M059J (cell line): ENCODE measurements at places on chromosomes 7 and 10.
A peak's percentile ranks its signal among the peaks of the same experiment; 100 is the strongest.

- no peak for DNase-seq
Observed at GRCh38 chr10:87608756-87609155, 50.9 kb upstream of the PAPSS2 start.

DNA sequence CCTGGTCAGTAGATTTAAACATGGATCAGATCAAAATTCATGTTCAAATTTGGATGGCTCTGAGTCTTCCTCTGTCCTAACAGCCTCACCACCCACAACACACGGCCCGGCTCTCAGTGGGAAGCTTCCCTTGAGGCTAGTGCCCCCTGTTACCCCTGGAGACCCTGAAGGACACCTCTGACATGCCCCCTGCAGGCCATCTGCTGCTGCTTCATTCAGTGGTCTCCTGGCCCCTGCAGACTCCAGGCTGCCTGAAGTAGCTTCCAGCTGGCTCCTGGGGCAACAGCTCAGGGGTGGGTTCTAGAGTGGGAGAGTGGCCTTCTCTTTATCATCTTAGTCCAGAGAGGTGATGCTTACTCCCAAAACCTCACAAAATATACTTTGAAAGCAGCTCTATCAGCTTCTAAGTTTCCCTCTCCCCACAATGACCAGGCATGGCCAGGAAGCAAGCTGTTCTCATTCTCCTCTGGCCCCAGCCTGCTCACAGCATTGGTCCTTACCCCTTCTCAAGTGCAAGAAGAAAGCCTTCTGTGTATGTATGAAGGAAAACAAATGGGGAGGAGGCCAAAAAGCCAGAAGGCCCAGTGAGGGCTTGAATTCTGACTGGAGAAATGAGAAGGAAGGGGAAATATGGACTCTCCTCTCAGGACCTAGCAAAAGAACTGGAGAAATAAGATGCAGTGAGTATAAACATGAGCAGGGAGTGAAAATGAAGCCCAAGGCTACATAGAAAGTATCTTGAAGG is 189.6 kb upstream of the INHBA start:
- DNase-seq: no peak

DNA sequence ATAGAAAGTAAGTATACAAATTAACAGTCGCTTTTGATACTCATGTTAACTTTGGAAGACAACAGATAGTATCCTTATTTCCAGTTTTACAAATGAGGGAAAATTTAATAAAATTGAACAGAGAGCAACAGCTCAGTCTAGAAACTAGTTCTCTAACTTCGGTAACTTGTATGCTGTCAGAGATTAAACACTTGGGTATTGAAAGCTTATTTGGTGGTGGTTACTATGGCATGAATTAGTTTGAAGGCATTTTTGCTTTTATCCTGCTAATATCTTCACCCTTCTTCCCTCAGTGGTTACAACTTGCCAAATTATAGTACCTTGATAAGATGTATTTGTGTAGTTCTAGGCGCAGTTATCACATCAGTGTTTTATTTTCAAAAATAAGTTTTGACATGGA is 7.2 kb downstream of the WAC start:
- DNase-seq: no peak

- DNase-seq: no peak
Observed at GRCh38 chr7:127527561-127527960, 57.8 kb downstream of the GCC1 start.

DNA sequence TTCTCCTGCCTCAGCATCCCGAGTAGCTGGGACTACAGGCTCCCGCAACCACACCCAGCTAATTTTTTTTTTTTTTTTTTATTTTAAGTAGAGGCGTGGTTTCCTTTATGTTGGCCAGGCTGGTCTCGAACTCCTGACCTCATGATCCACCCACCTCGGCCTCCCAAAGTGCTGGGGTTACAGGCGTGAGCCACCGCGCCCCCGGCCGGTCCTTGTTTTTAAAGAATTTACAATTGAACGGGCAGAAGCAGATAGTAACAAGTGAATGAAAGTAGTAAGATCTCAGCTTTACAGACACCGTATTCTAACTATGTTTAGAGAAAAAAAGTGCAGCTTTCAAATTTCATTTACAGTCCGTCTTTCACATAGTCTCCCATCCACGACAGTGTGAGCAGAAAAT is 112.5 kb upstream of the VWC2 start:
- no peak for DNase-seq

GRCh38 chr10:132631338-132631735 is 93.8 kb downstream of the INPP5A start:
- DNase-seq: no peak

DNA sequence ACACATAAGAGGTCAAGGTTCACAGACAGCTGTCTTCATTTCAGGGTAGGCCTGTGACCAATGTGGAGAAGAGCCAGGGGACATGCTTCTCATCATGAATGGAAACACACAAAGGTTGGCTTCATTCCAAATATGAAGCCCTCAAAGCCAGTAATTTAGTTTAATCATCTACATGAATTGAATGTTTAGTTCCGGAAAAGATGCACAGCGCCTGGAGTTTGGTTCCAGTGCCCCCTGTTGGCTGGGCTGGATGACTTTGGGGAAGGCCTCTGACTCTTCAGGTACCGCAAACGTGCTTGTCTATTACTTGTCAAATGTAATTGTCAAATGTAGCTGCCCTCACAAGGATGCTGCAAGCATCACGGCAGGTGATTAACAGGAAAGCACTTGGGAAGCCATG is 130.7 kb downstream of the ADRA2A start:
- no peak for DNase-seq

DNA sequence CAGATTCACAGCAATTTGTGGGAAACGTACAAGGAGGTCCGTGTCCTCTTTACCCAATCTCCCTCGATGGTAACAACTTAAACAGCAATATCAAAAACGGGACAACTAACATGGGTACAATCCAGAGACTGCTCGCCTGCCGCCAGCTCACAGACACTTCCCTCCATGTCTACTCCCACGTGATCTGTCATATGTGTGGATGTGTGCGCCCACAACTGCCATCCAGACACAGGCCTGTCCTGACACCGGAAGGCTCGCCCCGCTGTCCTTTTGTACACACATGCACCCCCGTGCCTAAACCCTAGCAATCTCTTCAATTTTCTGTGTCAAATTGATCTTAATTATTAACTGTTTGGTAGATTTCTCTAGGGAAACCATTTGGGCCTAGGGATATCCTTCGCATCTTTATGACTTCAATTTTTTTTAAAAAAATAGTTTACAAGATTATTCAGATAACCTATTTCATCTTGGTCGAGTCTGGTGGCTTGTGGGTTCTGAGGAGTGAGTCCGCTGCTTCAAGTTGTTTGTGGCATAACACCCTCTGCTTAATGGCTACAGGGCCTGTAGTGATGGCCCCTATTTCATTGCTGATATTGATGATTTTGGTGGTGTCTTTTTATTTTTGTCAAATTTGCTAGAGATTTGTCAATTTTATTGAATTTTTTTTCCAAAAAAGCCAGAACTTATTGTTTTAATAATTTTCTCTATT is 260.6 kb downstream of the MAD1L1 start:
- no peak for DNase-seq

GRCh38 chr10:72796042-72796441 is 97.5 kb upstream of the OIT3 start:
- DNase-seq: peak; percentile 73

DNA sequence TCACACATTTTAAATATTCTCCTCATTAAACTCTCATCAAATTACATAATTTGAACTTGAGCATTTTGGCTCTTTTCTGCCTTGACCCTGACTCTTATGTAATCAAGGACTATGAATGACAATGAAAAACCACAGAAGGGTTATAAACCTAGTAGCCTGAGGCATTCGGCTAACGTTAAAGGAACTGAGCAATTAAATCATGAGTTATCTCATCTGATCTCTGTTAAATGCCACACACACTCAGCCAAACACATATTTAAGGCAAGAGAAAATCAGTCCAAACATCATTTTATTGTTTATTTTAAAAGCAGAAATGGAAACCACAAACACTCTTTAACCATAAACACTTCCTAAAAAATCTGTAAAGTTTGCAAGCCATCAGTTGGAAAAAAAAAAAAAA is 204.3 kb downstream of the DGKI start:
- DNase-seq: peak; percentile 96

- no peak for DNase-seq
Observed at GRCh38 chr10:14543046-14543903, 212.6 kb upstream of the FRMD4A start.

GRCh38 chr10:124541076-124541903 is 79.7 kb downstream of the LHPP start:
- DNase-seq: no peak

DNA sequence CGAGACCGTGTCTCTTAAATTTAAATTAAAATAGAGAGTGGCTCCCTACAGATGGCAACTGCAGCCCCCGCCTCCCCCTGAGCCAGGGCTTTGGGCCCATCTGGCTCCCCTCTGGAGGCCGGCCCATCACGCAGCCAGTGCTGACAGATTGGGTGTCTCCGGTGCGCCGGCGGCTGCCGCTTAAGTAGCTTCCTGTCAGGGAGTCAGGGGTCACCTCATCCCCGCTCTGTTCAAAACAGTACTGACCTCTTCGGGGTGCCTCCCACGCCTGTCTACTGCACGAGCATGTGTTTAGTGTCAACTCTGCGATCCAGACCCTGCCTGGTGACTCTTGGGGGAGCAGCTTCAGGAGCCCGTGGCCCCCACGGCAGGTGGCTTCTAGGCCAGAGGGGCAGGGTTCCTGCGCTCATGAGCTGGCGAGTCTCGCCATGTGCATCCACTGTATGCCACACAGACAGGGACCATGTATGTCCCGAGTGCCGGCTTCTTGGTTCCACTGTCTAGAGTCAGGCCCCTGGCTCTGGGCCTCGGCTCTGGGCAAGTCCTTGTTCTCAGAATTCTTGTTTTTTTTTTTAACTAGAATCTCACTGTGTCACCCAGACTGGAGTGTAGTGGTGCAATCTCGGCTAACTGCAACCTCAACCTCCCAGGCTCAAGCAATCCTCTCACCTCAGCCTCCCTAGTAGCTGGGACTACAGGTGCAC is 36.1 kb downstream of the KCTD7 start:
- DNase-seq: no peak

- DNase-seq: no peak
Observed at GRCh38 chr7:100753750-100754149, 20.4 kb downstream of the ZAN start.

- DNase-seq: no peak
Observed at GRCh38 chr7:150803161-150803860, 2.7 kb downstream of the TMEM176A start.

- peak; percentile 99 for DNase-seq
Observed at GRCh38 chr7:106421181-106421762, 136.5 kb upstream of the NAMPT start.

GRCh38 chr10:123575105-123575504 is 91.0 kb upstream of the GPR26 start:
- no peak for DNase-seq

DNA sequence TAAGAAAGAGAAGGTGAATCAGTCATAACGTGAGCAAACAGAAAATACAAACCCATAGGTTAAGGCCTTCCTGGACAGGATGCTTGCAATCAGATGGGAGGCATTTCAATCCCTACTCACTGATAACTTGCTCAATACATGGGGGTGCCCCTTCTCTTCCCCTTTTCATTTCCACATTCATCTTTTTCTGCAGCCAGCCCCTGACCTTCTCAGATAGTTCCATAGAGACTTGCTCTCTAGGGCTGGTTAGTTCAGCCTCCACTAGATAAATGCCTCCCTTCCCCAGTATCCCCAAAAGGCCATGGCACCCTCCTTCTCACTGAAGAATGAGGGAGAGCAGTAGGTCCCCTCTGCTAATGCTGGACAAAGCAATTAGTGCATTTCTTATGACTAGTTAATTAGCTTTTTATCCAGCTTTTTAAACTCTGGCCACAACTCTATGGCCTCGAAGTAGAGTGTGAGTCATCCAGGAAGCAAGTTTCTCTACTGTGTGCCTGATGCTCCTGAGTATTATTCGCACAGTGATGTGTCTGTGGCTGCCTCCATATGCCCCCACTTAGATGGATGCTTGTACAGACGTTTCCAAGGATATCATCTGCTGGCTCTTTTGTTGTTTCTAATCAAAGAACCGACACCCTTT is 12.7 kb downstream of the CHN2 start:
- peak; percentile 4 for DNase-seq

GRCh38 chr10:71550628-71551027 is 153.9 kb downstream of the CDH23 start:
- no peak for DNase-seq

DNA sequence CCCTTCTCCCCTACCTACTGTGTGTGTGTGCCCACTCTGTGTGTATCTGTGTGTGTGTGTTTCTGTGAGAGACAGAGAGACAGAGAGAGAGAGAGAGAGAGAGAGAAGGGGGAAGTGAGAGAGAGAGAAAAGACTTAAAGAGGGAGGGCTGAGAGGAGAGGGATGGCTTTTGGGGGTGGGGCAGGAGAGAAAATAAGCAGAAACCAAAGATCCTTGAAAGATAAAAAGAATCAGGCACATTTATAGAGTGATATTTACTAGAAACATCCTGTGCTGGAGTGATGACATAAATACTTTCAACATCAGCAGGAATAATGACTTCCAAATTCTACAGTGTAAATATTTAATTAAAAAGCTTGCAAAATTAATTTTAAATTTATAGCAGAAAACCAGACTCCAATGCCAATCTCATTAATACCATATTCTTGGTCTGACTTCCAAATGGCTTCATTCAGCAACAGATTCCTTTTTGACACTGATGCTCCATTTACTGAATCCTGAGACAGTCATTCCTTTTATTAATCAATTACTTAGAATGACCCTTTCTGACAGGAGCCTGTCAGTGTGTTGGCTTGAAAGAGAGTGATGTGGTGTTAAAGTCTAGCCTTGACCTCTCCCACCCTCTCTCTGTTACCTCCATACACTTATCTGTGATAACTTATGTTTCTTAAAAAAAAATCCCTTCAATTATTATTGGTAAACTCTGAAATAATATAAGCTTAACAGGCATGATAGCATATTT is 41.7 kb upstream of the WNT2 start:
- no peak for DNase-seq

DNA sequence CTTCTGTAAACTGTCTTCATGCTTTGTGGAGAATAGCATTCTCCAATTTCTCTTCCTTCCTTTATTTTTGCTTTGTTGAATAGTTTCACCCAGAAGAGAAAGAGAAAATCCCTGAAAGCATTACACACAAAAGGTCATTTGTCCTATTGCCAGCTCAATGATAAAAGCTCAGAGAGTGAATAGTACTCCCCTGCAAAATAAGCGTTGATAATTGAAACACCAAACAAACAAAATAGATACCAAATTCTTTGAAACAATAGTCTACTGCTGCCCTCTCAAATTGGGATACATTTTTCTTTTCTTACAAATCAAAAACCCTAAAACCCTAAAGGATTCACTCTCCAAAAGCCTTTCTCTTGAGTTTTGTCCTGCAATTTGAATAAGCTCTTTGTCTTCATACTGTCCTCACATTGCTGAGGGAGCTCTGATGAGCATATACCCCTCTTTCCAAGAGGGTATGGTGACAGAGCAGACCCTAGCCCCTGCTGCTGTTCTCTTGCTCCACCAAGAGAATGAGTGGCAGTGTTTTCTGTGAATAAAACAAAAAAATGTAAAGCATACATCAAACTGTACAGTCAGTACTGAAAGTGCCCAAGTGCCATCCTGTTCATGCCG is 134.4 kb downstream of the CSTF2T start:
- DNase-seq: no peak

GRCh38 chr10:20593649-20594048 is 303.5 kb downstream of the NEBL start:
- peak; percentile 25 for DNase-seq
